ENCODE measurements at places on chromosomes 7 and 10.

GRCh38 chr10:82660205-82660604 lies 785.2 kb downstream of the NRG3 start:
- DNase-seq: no peak

DNA sequence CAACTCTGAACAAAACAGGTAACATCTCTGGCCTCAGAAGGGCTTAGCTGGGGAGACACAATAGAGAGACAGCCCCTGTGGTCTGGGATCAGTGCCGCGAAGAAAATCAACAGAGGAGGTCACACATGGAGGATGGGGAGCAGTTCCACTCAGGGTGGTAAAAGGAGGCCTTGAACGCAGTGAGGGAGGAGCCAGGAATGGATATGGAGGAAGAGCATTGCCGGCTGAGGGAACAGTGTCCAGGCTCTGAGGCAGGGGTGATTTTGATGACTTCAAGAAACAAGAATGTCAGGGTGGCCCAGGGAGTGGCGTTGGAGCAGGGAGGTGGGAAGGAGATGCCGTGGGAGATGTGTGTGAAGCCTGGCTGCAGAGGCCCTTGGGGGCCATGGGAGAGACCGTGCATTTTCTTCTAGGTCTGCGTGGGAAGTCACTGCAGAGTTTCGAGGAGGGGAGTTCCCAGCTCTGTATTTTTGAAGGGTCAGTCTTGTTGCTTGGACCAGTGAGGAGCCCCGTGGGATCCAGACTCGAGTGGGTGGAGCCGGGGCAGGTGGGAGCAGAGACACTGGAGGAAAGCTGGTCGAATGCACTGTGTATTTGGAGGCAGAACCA lies 35.7 kb upstream of the SH2D4B start:
- DNase-seq: peak; percentile 60

GRCh38 chr7:73395538-73396503 lies 37.8 kb upstream of the FZD9 start:
- no peak for DNase-seq

DNA sequence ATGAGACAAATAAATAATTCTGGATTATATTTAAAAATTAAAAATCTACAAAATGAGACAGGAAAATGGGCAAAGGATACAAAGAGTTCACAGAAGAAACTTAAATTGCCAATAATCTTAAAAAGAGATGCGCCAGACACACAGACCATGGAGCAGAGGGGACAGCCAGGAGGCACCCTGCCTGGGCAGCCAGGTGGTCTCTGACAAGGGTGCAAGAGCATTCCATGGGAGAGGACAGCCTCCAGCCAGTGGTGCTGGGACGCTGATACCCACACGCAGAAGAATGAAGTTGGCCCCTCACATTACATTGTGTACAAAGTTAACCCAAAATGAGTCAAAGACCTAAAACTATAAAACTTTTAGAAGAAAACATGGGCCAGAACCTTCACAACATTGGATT lies 106.3 kb downstream of the NKX6-2 start:
- DNase-seq: no peak

DNA sequence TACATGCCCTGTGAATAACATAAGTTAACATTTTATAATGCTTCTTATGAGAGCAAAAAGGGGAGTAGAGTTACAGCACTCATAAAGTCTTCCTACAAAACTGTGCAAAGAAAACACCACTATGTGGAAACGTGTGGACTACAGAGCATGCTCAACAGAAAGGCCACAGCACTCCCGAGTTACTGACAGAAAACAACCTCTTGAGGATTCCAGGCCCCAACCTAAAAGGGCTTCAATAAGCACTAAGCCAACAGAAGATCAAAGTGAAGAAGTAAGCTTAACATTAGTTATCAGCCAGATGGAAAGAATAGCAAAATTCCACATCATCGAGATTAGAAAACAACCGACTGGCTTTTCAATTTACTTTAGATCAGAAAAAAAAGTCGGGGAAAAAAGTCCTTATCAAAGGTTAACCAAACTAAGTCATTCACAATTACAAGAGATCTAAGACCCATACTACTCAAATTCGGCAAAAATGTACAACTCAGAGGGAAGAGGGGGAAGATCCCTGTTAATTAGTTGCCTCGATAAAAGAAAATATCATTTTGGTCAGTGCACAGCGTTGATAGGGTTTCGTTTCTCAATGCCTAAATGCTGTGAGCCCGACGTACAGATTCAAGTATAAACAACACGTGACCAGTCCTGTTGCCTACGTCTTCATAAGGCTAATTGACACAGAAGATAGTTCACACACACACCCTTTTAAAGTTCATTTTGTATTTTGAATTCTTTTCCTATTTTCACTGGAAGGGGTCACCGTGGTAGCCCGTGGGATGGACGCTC lies 1.4 kb downstream of the KBTBD2 start:
- DNase-seq: no peak

GRCh38 chr10:98463016-98463415 lies 16.3 kb upstream of the HPS1 start:
- DNase-seq: no peak

DNA sequence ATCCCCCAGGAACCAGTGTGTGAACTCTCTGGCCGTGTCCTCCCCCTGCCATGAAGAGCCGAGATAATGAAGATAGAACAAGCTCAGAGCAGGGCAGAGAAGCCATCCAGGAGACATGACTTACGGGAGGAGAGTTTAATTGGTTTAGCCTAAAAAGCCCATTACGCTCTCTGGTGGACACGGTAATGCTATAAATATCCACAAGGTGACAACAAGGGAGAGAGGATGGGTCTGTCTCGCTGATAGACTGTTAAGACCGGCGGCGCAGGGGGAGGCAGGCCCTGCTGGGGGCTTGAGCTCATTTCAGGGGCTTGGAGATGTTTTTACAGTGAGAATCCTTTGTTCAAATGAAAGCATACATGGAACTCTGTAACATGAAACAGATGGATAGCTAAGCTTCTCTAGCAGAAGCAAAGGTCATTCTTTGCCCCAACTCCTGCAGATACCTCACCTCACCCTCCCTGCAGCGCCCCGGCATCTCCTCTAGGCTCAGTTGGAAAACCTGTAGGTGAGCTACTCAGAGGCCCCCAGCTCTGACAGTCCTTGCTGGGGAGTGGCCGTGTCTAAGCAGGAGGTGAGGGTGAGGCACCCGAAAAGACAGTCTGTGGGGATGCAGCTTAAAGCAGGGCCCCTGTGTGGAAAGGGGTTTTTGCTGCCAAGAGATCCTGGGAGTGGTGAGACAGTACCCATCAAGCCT lies 40.8 kb upstream of the LOXL4 start:
- no peak for DNase-seq

- no peak for DNase-seq
Observed at GRCh38 chr7:102883098-102883860, 29.5 kb upstream of the LRRC17 start.

DNA sequence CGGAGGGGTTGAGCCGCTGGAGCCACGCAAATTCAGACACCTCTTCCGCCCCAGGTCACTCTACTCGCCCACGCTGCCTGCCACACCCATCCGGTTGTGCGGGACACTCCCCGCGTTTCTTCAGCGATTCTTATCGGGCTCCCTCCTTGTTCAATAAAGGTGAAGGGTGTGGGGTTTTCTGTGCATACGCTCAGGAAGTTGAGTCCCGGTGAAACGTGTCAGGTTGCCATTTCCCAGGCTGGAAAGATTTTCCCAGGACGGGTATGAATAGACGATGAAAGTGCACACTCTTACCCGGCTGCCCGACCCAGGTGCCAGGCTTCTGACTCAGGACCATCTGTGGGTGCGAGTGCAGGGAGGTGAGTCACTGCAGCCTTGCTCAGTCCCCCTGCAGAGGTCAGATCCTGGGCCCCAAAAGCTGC lies 22.0 kb downstream of the KLF6 start:
- peak; percentile 56 for DNase-seq

- DNase-seq: no peak
Observed at GRCh38 chr7:17787257-17787656, 153.0 kb downstream of the SNX13 start.

DNA sequence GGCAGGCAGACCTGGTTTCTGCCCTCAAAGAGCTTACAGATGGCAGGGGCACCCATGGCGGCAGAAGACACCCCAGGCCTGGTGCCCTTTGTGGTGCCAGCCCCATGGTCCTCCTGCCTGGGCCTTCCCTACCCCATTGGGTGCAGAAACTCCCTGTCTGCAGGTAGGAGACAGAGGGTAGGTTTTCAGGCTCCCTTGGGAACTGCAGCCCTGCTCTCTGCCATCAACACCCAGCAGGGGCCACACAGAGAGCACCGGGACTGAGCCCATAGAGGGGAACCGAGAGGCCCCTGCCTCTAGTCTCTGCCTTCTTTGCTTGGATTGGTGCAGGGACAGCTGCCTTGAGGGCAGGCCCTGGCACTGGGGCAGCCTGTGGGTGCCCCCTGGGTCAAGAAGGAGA lies 52.6 kb downstream of the GTF2IRD1 start:
- DNase-seq: no peak

DNA sequence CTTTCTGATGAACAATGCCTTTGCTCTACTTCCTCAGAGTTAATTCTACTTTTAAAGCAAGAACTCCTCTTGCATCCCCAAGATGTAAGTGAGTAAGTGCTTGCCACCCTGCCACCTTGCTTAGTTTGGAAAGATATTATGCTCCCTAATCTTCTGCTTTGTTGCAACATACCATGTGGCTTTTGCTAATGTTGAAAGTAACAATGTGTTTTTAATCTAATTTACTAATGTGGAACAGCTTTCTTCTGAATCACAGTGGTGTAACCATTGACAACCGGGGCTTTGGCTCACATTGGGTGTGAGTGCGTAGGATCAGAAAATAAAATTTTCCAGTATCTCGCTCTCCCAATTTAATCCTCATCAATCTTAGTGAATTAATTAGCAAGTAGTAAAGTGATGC lies 254.1 kb upstream of the PTER start:
- DNase-seq: no peak

DNA sequence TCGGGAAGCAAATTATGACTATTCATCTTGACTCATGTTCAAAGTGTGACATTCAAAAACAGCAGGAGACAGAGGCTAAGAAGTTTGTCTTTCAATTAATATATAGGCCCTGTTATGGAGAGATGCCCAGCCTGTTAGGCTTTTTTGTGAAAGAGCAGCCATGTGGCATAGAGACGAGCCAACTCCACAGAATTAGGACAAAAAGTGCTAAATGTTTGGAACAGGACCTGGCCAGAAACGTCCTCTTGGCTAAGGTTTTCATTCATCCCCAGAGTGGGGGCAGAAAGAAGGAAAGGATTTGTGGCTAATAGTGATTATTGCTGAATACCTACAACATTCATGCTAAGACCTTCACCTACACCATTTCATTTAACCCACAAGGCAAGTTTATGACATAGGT lies 324.7 kb upstream of the NPVF start:
- no peak for DNase-seq

GRCh38 chr10:35236739-35237138 lies 99.6 kb upstream of the CCNY start:
- DNase-seq: no peak

DNA sequence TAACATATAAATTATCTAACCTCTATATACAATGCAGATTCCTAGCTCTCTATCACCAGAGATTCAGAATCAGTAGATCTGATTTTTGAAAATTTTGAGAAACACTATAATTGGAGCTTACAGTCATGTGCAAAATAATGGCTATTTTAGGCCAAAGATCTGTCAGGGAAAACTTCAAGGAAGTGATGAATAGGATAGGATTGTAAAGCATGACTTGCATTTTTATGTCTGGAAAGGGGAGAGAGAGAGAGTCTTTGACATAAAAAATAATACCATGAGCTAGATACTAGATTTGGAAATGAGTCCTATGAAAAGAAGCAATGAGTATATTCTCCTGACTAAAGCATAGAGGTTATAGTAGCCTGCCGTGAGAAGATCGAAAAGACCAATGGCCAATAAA lies 181.1 kb downstream of the SDHAF3 start:
- DNase-seq: no peak

GRCh38 chr7:48250441-48250951 lies 79.2 kb downstream of the ABCA13 start:
- no peak for DNase-seq

DNA sequence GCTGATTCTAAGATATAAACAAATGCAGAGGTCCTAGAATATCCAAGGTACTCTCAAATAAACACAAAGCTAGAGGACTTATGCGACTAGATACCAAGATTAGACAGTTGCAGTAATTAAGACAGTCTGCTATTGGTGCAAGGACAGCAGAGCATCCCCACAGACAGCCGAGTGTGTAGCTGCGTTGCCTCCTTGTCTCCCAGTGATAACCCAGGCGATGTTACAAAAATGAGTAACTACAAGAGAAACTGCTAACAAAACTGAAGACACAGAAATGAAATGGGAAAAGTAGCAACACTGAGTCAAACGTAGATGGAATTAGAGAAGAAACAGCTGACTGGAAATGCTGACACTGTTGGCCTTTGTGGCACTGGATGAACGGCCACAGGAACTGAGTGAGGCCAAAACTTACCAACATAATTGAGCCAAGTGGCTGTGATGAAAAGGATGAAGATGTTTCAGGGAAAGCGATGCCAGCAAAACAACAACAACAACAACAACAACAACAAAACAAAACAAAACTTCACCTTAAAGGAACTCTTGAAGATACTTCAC lies 54.3 kb downstream of the BAIAP2L1 start:
- no peak for DNase-seq

DNA sequence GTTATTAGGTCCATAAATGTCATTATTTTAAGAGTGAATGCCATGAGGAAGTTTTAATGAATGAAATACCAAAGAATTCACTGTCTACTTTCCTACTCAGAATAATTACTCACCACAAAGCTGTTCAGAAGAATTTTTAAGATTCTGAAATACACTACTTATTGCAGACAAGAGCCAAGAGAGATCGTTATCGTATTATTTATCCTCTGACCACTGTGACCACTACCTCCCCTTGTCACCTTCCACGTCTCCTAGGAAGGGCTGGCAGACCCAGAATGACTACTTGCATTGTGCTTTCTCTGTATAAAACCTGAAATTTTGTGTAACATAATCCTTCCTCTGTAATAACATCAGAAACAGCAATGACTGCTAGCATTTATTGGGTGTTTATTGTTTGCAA lies 81.9 kb downstream of the ABCB5 start:
- no peak for DNase-seq

DNA sequence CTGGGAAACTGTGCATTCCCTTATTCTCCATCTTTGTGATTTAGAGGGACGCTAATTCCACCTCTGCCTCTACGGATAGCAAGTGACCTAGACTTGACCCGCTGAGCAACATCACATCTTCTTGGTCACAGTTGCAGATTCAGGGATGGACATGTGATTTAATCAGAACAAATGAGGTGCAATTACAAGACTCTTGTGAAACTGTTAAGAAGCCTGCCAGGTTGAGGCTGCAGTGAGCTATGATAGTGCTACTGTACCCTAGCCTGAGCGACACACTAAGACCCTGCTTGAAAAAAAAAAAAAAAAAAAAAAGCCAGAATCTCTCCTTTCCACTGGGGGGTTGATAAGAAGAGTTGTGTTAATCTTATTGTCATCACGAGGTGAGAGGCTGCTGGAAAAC lies 14.4 kb downstream of the MPLKIP start:
- DNase-seq: no peak

DNA sequence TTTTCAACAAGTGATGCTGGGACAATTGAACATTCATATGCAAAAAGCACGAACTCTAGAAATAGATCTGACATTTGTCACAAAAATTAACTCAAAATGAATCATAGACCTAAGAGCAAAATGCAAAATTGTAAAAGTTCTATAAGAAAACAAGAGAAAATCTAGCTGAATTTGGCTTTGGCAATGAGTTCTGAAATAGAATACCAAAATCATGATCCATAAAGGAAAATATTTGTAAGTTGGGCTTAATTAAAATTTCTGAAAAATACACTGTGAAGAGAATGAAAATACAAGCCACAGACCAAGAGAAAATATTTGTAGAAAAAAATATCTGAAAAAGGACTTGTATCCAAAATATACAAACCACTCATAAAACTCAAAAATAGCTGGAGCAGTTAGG lies 698.8 kb upstream of the CELF2 start:
- no peak for DNase-seq

- DNase-seq: no peak
Observed at GRCh38 chr10:132910901-132911785, 31.2 kb downstream of the CFAP46 start.
